HT1080 (cell line): ENCODE measurements at places on chromosomes 2 and 18.

GRCh38 chr18:3836483-3837335 lies 386.7 kb downstream of the TGIF1 start:
- DNase-seq = no peak

DNA sequence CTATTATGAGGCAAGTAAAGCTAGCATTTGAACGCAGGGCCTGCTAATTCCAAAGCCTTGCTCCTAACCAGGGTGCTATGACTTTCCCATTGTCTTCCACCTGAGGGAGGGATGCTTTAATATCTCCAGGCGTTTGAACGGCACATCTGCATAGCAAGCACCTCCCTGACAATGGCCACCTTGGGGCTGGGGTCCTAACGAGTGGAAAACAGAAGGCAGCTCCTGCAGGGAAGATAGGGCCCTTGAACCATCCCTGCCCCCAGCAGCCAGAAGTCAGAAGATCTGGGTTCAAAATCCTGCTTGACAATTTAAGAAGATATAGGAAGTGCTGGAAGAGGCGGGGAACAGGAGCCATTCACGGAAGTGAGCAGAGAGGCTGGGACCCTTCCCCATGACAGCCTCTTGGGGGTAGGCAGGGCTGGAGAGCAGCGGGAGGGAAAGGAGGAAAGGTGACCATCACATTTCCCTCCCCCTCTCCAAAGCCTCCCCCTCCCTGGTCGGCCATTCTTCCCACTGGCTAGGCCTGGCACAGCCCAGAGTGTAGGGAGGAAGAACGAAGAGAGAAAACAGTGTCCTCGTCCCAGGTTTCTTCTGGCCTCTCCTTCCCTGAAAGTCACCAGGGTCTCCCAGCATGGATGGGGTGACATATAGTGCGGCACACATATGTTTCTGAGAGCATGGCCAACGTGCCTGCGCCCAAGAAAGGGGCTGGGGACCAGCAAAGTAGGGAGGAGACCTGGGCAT lies 73.5 kb downstream of the EMX1 start:
- no peak for DNase-seq

DNA sequence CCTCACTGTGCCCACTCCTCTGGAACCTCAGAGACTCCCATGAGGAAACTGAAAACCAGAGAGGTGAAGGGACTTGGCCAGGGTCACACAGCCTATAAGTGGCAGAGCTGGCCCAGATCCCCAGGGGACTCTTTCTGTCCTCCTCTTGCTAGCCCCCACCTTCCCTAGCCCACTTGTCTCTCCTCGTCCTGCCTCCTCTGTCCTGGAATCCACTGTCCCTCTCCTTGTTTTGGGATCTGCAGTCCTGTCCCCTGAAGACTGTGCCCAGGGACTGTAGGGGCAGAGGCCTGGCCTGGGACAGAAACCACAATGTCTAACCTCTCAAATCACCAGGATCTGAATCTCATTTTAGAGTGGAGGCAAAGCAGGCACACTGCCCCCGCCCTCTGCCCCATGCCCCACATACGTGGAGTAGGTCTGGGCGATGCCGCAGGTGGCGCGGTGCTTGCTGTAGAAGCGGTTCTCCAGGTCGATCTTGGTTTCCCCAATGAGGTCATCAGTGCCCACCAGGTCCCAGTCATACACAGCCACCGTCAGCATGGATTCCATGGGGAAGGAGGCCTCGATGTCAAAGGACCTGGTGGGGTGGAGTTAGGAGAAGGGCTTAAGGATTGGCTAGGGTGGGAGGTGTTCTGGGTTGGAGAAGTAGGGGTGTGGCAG lies 12.5 kb downstream of the OTOF start:
- DNase-seq = no peak

DNA sequence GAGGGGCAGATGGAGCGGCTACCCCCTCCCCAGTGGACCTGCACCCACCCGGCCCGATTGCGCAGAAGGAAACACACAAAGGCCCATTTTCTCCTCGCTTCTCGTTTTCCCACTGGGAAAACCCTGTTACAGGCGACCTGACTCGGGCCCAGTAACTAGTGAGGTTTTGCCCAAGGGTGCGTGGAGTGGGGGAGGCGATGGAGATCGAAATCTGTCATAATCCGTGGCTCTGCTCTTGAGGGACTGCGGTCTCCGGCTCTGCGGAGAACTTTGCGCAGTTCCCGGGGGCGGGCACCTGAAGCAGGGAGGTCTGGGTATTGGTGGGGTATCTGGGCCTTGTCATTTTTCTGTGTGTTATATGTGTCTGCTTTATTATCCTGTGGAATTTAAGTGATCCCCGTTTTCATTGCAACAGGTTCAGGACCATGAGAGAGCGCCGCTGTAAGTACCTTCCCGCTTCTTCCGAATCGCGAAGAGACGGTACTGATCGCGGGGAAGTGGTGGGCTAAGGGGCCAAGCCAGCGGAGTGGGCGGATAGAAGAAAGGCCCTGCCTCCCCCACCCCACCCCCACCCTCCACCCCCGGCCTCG lies 4.0 kb upstream of the HOXD4 start:
- no peak for DNase-seq

- DNase-seq = peak; percentile 48
These were observed 85.8 kb upstream of the FAM237A start for GRCh38 chr2:206556357-206556949.

DNA sequence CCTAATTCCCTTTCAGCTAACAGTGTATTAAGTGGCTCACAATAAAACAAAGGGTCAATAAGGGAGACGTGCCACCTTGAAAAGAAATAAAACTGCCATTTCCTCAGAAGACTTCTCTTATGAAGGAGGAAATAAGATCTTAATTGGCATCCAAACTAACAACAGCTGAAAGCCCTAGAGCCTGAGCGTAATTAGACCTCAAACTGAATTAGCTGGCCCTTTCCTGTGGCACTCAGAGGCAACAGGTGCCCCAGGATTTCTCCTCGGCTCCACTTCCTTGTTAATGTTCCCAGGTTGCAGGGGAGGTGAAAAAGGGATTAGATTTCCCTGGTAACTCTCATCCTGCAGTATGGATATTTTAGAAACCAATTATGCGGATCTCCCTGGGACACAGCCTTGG lies 804.3 kb downstream of the DCDC2C start:
- no peak for DNase-seq

DNA sequence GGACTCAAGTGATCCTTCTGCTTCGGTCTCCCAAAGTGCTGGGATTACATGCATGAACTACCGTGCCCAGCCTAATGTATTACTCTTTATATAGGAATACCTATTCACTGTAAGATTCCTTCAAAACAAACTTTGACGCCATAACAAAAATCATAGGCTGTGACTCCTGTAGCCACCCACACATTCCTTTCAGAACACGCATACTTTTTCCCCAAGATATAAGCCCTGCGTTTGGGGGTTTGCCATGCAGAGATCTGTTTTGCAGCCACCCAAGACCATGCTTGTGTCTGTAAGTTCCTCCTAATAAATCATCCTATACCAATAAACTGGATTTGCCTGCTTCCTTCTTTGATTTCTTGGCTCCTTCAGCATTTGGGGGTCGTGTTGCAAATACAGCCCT lies 46.0 kb upstream of the STON1 start:
- no peak for DNase-seq

GRCh38 chr18:61876899-61877298 lies 15.9 kb downstream of the RNF152 start:
- no peak for DNase-seq

DNA sequence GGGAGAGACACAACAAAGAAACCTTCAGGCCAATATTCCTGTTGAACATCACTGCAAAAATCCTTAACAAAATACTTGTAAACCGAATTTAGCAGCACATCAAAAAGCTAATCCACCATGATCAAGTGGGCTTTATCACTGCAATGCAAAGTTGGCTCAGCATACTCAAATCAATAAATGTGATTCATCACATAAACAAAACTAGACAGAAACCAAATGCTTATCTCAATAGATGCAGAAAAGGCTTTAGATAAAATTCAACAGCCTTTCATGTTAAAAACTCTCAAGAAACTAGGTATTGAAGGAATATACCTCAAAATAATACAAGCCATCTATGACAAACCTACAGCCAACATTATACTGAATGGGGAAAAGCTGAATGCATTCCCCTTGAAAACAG lies 20.6 kb downstream of the GTF2A1L start:
- DNase-seq = no peak

GRCh38 chr2:164599954-164600589 lies 21.2 kb downstream of the GRB14 start:
- DNase-seq = peak; percentile 73

DNA sequence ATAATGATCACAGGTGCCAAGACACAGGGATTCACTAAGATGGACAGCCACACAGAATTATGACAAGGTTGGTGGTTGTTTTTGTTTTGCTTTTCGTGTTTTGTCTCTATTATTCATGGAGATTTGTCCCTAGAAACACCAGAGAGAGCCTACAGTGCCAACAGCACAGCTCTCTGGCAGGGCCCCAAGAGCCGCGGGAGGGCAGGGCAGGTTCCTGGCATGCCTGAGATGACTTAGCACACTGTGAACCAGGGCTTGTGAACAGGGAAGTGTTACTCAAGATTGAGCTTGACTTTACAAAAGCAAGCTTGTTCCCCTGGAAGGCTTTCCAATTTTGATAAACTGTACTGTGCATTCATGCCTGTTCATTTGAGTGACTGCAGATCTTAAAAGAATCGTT lies 437.4 kb upstream of the SALL3 start:
- peak; percentile 10 for DNase-seq

GRCh38 chr2:120037995-120038541 lies 25.2 kb downstream of the EPB41L5 start:
- no peak for DNase-seq

DNA sequence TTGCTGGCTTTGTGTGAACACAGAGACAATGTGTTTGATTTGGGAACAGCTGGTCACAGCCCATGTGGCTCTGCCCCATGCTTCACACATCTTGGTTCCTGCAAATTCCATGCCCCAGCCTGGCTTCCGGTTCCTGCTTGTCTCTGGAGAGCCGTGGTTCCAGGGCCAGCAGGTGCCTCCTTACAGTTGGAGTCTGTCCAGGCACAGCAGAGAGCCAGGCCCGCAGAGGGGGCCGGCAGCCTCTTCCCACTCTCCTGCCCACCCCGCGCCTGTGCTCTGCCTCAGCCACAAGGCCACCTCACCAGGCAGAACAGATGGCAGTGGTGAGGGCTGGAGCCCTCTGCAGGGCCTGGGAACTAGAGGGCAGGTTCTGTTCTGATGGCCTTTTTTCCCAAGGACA lies 81.5 kb downstream of the LDLRAD4 start:
- DNase-seq = no peak

DNA sequence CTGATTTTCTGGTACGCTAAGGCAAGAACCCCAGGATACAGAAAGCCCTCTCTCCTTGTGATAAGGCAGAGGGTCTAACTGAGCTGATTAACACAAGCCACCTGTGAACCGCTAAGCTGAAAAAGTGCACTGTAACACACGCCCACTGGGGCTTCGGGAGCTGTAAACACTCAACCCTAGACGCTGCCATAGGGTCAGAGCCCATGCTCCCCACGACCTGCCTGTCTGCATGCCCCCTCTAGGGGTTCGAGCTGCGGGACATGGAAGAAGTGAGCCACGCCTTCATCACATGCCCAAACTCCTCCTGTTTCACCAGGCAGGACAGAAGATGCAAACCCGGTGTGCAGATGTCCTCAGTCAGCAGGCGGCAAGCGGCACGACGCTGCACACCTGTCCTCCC lies 173.9 kb upstream of the RAB12 start:
- DNase-seq = no peak

DNA sequence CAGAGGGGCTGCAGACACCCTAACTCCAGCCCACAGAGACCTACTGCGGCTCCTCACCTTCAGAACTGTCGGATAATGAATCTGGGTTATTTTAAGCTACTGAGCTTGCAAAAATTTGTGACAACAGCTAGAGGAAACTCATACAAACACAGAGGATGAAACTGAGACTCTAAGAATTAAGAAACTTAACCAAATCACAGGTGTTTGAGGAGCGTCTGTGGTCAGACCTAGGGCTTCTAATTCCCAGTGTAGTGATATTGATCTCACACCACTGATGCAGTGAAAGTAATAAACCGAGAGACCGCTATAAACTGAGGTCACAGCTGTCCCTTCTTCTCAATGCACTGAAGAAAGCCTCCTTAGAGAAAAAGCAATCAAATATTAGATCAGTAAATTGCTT lies 110.1 kb downstream of the RGPD3 start:
- no peak for DNase-seq
